ENCODE measurements at places on chromosomes 1 and 21.

- no peak for DNase-seq
Observed at GRCh38 chr1:91596474-91596873, 95.8 kb downstream of the CDC7 start.

DNA sequence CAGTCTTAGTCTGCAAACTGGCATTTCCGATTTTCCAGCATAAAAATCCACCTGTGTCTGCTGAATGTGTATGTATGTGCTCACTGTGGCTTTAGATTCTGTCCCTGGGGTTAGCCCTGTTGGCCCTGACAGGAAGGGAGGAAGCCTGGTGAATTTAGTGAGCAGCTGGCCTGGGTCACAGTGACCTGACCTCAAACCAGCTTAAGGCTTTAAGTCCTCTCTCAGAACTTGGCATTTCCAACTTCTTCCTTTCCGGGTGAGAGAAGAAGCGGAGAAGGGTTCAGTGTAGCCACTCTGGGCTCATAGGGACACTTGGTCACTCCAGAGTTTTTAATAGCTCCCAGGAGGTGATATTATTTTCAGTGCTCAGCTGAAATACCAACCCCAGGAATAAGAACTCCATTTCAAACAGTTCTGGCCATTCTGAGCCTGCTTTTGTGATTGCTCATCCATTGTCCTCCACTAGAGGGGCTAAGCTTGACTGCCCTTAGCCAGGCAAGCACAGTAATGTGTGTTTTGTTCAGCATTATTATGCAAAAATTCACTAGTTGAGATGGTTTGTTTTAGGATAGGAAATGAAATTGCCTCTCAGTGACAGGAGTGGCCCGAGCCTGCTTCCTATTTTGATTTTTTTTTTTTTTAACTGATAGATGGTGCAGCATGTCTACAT is 2.5 kb upstream of the OLFML3 start:
- DNase-seq: no peak

DNA sequence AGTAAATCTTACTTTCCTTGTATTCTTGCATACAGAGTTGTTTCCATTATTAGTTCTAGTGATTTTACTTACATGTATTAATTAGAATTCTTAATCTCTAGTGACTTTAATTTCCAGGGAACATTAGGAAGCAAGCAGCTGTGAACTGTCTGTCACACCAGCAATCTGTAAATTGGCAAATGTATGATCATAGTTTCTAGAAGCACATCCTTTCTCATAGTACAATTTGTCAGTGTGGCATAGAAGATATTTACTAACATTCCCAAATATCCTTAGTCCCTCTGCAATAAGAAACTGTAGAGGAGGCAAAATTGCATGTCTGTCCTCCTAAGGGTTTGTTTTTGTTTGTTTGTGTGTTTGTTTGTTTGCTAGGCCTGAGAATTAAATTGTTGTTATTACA is 17.0 kb upstream of the FMO1 start:
- DNase-seq: no peak

GRCh38 chr1:57824535-57824934 is 400.7 kb upstream of the DAB1 start:
- DNase-seq: no peak

DNA sequence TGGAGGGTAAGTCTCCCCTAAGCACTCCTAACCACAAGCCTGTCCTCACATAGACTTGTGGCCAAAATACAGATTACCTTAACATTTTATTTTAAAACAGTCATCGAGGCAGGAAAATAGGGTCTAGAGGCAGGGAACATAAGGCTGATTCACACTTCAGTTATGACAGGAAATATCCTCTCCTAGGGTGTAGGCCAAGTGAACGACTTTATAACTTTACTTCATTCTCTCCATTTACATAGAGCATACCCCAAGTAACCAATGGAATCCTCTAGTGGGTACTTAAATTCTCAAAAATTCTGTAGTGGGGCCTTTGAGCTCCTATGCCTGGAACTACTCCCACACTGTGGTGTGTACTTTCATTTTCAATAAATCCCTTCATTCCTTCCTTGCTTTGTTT is 113.0 kb downstream of the WDR3 start:
- no peak for DNase-seq

GRCh38 chr1:3217181-3217641 is 148.2 kb downstream of the PRDM16 start:
- no peak for DNase-seq

- no peak for DNase-seq
Observed at GRCh38 chr1:56490619-56491018, 88.7 kb downstream of the PLPP3 start.

- DNase-seq: no peak
Observed at GRCh38 chr1:63603810-63604209, 10.6 kb downstream of the PGM1 start.

- DNase-seq: no peak
Observed at GRCh38 chr1:199362996-199363395, 664.5 kb upstream of the NR5A2 start.

GRCh38 chr1:201676197-201676596 is 137.3 kb downstream of the NAV1 start:
- DNase-seq: no peak

GRCh38 chr1:95127380-95127779 is 10.2 kb downstream of the TLCD4 start:
- no peak for DNase-seq

- DNase-seq: no peak
Observed at GRCh38 chr1:15706751-15707150, 22.6 kb downstream of the PLEKHM2 start.

- DNase-seq: no peak
Observed at GRCh38 chr1:32060914-32061313, 11.8 kb upstream of the TMEM39B start.

GRCh38 chr21:15840406-15840805 is 110.6 kb downstream of the USP25 start:
- DNase-seq: no peak

DNA sequence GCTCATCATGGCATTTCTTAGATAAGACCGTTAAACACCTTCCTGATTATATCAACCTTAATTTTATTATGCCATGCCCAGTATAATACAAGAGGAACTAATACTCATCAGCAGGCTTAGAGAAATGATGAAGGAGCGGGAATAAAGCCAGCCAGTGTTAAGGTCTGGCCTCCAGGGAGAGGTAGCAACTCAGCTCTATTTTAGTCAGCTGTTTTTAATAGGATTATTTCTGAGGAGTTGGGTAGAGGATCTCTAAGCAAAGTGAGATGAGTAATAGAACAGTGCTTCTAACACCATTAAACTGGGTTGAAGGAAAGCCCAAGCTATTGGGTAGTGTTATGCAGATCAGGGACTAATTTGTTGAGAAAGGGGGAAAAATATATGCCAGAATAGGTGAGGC is 921.5 kb downstream of the TTLL7 start:
- no peak for DNase-seq

DNA sequence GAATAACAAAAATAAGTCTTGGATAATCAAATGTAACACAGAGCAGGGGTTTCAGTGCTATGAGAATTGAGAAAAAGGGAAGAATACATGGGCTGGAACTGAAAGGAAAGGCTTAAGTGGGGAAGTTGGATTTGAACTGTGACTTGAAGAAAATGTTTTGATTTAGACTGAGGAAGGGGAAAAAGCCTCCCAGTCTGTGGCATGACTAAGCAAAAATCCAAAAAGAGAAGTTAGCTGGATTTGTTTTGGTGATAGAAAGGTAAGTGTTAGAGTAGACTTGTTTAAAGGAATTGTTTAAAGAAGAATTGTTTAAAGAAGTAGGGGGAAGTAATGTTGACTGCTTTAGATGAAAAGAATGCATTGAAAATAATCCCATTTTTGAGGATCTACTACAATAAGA is 46.0 kb downstream of the KCNK2 start:
- no peak for DNase-seq

DNA sequence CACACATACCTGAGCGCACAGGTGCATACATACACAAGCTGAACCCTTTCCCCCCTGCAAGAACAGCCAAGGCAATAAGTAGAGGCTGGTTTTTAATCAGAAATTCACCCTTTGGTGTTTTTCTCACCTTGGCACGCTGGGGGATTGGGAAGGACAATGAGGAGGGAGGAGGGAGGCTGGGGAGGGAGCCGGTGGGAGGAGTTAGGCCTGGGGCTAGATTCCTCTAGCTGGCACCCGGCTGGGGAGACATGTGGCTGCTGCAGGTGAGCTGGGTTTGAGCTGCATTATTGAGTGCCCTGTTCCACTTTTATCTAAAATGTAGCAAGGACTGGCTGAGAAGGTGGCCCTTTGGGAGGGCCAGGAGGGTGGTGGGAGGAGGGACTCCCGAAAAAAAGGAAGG is 97.8 kb upstream of the CSF3R start:
- no peak for DNase-seq

DNA sequence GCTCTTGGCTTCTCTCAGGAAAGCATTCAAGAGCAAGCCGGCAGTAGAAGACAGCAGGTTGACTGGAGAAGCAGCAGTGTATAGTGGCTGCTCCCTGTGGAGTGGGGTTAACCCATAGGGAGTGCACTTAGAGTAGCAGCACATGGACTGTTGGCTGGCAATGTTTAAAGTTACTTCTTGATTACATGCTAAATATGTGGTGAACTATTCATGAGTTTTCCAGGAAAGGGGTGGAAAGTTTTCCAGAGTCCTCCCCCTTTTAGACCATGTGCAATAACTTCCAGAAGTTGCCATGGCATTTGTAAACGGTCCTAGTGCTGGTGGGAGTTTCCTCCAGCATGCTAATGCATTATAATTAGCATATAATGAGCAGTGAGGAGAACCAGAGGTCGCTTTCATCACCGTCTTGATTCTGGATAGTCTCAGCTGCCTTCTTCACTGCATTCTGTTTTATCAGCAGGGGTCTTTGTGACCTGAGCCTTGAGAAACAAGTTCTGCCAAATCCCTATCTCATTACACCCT is 131.8 kb downstream of the CCDC185 start:
- no peak for DNase-seq

- DNase-seq: no peak
Observed at GRCh38 chr1:201456499-201457309, 12.3 kb downstream of the PHLDA3 start.

DNA sequence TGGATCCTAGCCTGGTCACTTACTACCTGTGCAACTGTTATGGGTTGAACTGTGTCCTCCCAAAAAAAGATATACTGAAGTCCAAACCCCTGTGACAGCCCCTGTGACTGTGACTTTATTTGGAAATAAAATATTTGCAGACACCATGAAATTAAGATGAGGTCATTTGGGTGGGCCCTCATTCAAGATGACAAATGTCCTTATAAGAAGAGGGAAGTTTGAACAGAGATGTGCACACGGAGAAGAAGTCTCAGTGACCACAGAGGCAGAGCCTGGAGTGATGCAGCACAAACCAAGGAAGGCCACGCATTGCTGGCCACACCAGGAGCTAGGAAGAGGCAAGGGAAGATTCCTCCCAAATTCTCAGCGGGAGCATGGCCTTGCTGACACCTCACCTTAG is 249.7 kb upstream of the RUNX1 start:
- DNase-seq: no peak

GRCh38 chr21:37827913-37828312 is 88.3 kb downstream of the KCNJ6 start:
- no peak for DNase-seq

- no peak for DNase-seq
Observed at GRCh38 chr1:24316645-24317044, 2.5 kb upstream of the GRHL3 start.

DNA sequence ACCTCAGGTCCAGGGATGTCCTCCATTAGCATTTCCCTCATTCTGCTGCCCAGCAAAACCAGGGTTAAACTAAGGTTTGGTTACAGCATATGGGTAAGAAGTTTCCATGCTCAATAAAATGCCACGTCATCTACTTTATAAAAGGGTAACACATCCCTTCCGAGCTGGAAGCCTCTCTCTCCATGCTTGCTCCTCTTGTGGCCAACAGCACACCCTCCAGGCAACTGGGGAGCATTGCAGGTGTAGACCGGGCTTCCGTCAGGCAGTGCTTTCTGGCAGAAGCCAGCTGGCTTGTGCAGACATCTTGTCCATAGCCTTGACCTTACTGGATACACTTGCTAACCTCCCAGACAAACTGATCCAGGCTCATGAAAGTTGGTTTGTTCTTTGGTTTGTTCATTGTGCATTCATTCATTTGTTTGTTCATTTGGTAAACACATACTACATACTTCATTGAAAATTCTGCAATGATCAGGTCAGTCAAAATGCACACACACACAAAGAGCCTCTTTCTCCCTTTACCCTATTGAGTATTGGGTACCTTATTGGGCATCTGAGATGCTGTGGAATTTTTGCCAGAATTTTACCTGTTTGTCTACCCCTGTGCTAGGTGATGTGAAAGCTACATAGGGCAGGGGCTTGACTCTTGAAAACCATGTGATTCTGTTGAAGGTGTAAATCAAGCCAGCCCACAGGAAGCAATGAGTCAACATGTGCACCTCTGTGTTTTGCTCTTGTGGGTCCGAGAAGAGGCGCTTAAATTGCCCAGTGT is 422.8 kb downstream of the CAMTA1 start:
- DNase-seq: no peak

GRCh38 chr1:53810497-53810896 is 27.6 kb downstream of the NDC1 start:
- DNase-seq: no peak

- DNase-seq: no peak
Observed at GRCh38 chr1:197696372-197696771, 78.9 kb downstream of the DENND1B start.

- DNase-seq: no peak
Observed at GRCh38 chr1:116795482-116795829, 41.2 kb downstream of the CD2 start.

DNA sequence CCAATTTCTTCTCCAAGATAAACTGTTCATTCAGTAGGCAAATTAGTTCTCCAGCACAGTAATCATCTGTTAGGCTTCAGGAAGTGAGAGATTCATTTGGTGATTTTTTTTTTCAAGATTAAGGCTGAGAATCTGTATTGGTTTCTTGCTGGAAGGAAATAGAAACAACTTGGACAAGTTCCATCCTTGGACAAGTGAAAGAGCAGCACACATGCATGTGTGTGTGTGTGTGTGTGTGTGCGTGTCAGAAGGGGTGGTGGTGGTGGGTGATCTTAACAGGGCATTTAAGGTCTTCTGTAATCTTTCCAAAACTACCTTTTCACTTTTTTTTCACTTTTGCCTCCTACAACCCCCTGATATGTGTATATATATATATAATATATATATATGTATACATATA is 15.9 kb upstream of the SUCO start:
- no peak for DNase-seq

DNA sequence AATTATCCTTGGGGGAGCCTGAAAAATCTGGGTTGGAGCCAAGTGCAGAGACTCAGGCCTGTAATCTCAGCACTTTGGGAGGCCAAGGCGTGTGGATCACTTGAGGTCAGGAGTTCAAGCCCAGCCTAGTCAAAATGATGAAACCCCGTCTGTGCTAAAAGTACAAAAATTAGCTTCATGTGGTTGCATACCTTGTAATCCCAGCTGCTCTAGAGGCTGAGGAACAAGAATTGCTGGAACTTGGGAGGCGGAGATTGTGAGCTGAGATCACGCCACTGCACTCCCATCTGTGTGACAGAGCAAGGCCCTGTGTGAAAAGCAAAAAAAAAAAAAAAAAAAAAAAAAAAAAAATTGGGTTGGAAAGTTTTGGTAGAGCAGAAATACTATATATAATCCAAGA is 1563.6 kb upstream of the PRMT6 start:
- DNase-seq: no peak

GRCh38 chr21:16597753-16598152 is 868.0 kb downstream of the USP25 start:
- no peak for DNase-seq

Data from CD4-positive, alpha-beta T cell treated with Interleukin-21 for 1 hour (primary cell).